Stimulated activated CD4-positive, alpha-beta T cell treated with anti-CD3 and anti-CD28 coated beads, Interleukin-1b, Interleukin-23, amount 100 ng/mL, for 1 hour (primary cell): ENCODE measurements at places on chromosomes 7 and 10.

DNA sequence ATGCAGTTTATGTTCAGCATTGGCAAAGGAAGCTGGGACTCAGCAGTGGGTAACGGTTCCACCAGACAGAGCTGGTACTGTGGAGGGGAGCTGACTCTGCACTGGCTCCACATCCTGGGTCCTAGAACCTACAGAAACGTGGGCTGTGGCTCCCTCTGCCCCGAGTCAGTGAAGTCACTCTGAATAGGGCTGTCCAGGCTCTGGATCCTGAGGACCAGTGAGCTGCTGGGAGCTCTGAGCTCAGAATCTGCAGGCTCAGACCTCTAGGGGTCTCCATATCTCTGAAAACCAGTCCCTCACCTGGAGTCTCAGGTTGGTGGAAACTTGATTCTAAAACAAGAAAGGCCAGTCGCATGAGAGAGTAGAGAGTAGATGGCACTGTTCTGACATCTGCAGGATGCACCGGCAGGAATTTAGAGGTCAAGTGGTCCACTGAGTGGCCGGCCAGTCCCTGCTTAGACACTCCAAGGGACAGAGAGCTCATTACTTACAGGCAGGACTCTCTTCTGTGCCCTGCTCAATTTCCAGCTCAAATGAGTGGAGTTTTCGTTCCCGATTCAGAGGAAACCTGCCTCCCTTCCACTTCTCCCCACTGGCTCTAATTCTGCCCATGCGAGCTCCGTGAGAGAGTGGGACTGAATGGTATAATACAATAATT, 18.6 kb downstream of the NPFFR1 start:
- no peak for DNase-seq

DNA sequence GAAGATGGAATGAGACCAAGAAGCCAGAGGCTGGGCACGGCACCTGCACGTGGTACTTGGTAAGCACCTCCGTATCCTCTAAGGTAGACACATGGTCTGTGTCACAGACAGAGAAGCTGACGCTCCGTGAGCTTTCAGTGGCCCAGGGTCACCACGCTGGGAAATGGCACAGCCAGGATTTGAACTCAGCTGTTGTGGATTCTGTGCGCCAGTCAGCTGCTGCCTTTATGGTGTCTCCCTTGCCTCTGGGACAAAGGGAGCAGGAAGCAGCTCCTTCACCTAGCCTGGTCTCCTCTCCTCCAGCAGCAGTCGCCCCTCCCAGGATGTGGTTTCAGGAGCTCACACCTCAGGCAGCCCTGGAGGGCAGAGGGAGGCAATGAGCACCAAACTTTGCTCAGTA, 110.8 kb downstream of the ARHGAP22 start:
- DNase-seq: no peak

GRCh38 chr7:159036916-159037605, 107.6 kb downstream of the VIPR2 start:
- DNase-seq: no peak

DNA sequence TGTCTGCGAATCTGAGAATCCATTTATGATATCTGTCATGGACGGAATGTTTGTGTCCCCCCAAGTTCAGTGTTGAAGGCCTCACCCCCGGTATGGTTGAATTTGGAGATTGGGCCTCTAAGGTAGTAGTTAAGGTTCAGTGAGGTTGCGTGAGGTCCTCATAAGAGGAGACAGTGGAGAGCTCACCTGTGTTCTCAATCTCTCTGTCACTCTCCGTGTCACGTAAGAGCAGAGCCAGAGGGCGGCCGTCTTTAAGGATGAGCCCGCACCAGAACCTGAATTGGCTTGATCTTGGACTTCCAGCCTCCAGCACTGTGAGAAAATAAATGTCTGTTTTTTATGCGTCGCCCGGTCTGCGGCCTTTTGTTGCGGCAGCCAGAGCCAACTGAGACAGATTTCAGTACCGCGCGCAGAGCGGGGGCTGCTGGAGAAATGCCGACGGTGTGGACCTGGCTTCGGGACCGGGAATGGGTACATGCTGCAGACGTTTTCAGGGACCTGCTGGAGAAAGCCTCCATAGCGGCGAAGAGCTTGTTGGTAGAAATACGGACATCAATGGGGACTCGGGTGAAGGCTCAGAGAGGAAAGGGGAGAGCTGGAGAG, 40.2 kb downstream of the WDR37 start:
- no peak for DNase-seq

- DNase-seq: no peak
Measured at GRCh38 chr10:36669615-36670352, 455.6 kb upstream of the ANKRD30A start.

DNA sequence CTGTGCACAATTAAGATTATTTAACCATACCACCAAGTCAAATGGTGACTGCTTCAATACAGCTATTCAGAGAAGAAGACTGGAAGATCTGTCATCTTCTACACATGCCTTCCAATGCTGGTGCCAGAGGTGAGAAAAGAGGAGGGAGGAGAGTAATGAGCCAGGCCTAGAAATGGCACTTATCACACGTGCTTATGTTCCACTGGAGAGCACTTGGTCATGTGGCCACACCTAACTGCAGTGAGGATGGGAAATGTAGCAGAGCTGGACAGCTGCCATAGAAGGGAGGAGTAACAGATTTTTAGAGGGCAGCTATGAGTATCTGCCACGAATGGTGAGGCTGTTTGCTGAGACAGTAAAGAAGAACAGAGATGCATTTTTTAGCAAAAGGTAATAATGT, 77.1 kb downstream of the MPLKIP start:
- DNase-seq: no peak

- no peak for DNase-seq
Measured at GRCh38 chr7:41599760-41600159, 103.1 kb downstream of the INHBA start.

DNA sequence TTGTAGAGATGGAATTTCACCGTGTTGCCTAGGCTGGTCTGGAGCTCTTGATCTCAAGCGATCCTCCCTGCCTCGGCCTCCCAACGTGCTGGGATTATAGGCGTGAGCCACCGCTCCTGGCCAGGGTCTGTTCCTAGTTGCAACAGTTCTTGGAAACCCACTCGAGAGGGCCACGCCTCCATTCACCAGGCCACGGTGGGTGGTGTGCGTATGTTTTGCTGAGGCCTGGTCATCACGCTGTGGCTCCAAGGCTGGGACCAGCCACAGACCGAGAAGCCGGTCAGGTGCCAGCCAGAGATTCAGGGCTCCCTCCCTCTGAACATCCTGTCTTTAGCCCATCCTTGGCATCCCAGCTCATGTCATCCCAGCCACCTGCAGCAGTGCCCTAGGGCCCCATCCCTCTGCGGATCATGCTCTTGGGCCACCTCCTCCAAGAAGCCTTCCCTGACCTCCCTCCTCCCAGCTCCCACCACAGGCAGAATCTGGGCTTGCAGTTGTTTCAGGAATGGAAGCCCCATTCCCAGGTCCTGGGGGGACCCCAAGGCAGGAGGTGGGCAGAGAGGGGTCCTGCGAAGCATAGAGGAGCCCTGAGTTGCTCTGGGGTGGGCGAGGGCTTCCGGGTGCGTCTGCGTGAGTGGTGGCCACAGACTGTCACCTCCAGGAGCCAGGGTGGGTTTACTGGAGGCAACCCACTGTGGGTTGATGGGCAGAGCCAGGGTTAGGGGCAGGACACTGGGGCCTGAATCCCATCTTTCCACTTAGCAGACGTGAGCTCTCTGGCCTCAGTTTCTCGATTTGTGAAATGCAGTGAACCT, 5.2 kb downstream of the LAT2 start:
- no peak for DNase-seq

DNA sequence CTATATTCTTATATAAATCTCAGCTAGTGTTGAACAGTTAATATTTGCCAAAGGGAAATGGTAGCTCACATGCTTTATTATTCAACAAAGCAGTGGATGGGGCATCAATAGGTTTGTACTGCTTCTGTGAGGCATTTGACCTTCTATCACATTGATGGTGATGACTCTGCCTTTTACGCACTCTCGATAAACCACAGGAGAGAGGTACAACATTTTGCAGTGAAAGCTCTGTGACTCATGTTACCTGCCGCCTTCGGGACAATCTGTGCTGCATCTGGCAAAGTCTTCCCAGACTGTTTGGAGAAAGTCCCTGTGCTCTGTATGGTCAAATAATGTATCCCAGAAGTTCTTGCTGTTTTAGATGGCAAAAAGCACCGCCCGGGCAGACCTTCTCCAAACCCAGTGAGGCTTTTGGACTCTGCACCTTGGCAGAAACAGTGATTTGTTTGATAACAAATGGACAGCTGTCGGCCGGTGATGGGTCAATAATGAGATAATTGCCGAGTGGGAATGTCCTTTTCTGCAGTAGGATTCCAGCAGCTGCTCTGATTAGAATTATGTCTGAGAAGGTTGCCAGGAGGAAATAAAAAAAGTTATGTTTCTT, 61.0 kb downstream of the PLPP4 start:
- no peak for DNase-seq

DNA sequence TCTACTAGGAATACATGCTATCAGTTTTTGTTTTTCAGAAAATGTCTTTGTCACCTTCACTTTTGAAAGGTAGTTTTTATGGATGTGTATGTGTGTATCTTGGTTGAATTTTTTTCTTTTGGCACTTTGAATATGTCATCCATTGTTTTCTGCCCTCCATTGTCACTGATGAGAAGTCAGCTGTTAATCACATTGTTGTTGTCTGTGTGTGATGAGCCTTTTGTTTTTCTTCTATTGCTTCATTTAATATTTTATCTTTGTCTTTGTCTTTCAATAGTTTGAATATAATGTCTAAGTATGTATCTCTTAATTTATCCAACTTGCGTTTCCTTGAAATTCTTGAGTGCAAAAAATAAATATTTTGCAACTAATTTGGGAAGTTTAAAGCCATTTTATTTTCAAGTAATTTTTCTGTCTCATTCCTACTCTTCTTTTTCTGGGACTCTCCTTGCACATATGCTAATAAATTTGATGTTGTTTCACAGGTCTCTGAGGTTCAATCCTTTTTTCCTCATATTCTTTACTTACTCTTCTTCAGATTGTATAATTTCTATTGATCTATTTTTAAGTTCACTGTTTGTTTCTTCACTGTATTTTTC, 546.9 kb upstream of the GHITM start:
- DNase-seq: no peak

DNA sequence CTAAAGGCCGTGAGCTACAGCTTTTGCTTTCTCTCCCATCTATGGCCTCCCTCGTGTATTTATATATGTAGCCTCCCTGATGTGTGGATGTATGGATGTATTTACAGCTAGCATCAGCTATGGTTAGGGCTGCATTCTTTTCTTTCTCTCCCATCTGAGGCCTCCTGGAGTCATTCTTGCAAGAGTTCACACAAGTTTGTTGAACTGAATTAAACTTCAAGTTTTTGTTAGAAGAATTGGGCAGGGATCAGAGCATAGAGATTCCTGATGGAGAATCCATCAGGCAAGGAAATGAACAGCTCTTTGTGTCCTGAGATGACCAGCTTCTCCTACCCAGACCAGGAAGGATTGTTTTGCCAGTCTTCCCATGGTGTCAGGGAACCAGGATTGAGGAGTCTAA, 60.3 kb downstream of the AHCYL2 start:
- no peak for DNase-seq

GRCh38 chr7:7237201-7237977, 55.0 kb downstream of the C1GALT1 start:
- no peak for DNase-seq

DNA sequence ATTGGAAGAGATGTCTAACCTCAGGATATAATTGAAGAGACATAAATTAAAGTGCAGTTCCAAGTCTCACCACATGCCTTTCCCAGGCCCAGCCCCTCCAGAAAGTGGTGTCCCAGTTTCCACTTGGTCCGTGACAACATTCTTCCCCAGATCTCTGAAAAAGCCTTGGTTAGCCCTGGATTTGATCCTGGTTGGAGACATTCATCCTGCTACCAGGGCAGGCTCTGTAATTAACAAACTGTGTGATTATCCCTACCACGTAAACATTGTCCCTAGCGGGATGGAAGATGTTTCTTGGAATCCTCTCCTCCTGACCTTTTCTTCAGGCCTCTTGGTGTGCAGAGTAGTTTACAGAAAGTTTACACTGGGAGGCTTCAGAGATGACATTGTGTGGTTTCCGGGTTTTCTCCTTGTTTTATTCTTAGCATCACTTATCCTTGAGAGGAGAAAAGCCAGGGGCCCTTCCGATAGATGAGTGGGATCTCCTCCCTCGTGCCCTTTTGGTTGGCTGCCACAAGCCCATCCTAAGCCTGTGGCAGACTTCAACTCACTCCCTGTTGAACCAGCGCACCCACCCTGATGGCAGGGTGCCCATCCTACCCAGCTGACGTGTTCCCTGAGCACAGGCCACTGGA, 83.8 kb downstream of the COL13A1 start:
- no peak for DNase-seq

GRCh38 chr7:2798669-2799068, 45.4 kb downstream of the GNA12 start:
- no peak for DNase-seq

GRCh38 chr10:61463035-61463909, 10.1 kb upstream of the TMEM26 start:
- no peak for DNase-seq

GRCh38 chr10:93445097-93445960, 36.8 kb downstream of the MYOF start:
- DNase-seq: no peak

DNA sequence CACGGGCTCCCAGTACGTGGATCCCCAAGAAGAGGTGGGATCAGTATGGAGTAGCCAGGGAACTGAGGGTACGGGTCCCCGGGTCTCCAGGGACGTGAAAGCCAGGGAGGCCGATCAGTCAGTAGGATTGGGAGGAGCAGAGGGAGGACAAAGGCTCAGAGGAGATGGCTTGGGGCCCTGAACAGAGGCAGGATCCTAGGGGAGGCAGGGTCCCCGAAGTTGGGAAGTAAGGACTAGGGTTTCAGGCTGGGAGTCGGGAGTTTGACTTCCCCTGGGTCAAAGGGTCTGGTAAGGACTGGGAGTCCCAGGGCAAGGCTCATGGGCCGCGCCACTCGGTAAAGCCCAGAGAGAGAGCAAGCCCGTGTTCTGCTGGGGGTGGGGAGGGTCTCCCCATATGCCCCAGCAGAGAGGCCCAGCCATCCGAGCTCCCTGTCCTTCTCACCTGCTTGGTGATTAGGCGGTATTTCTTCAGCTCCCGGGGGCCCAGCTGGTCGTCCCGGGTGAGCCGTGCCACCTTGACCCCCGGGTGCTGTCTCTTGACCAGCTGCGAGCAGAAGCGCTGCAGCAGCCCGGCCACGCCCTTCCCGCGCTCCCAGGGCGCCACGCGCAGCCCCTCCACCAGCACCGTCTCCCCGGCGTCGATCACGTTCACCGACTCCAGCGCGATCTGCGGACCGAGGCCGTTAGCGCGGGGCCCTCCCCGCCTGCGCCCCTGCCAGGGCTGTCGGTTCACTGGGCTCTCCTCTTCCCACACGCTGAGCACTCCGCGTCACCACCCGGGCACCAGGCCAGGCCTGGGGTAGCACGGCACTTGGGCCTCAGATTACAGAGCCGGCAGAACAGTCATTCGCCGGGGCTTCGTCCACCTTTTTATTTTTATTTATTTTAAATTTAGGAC, 7.0 kb downstream of the NAT16 start:
- no peak for DNase-seq
